ENCODE measurements at places on chromosomes 4 and X. TPM values are rescaled to one million over a fixed set of nuclear protein-coding genes. Genes with fewer than 3 reads are reported as not detected.

Gene HERC6
- total RNA-seq, result 6.0 TPM

Gene CXCL10
- 6.5 TPM for total RNA-seq

Gene RNF212
- 0.93 TPM for total RNA-seq

Gene BEND4
- 0.47 TPM for total RNA-seq

DNA sequence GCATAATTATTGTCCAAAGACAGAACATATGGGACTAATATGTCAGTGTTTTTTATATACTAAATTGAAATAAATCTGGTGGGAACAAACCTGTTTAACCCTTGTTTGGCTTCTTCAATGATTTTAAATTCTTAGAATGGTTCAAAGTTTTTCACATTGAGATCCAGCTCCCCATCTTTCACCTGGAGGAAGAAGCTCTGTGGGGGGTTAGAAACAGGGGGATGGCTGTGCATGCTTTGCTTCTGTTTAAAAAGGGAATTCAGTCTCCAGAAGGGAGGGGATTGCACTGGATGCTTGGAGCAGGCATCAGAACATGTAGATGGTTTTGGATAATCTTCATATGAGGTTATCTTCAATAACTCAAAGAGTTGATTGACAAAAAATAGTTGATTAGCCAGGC lies 72.1 kb downstream of the GALNT7 start:
- H3K36me3 ChIP-seq, result no peaks in the 10 kb centered on the region
- H3K27ac ChIP-seq, result no peak overlapping the region
- no peak for DNase-seq
- H3K27me3 ChIP-seq, result peaks cover 7% of the 10 kb centered on the region
- peaks cover 8% of the 10 kb centered on the region for H3K4me1 ChIP-seq

DNA sequence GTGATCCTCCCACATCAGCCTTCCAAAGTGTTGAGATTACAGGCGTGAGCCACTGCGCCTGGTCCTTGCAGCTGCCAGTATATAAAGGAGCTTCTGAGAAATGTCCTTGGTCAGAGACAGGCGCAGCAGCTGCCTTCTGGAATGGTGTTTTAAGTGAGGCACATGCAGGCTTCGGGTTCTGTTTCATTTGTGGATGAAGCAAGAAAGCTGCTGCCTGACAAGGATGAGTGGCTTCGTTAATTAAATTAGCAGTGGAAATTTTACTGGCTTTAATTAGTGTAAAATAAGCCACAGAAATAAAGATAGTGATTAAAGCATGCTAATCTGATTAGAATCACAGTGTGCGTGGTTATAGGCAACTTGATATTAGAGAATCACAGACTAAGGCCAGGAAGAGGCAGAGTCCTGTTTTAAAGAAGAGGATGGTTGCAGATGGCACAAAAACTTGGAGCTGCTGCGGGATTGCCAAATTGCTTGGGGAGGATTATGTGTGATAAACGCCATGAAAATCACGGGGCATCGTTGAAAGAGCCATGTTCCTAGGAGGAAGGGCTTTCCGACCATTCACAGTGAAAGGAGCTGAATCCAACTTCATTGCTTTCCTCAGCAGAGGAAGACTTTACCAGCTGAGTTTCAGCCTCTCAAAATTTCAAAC lies 348.4 kb upstream of the FAT1 start:
- no peak overlapping the region for H3K27ac ChIP-seq
- no peaks in the 10 kb centered on the region for H3K36me3 ChIP-seq
- no peak overlapping the region for H3K4me3 ChIP-seq
- H3K4me1 ChIP-seq, result no peaks in the 10 kb centered on the region
- DNase-seq, result no peak

DNA sequence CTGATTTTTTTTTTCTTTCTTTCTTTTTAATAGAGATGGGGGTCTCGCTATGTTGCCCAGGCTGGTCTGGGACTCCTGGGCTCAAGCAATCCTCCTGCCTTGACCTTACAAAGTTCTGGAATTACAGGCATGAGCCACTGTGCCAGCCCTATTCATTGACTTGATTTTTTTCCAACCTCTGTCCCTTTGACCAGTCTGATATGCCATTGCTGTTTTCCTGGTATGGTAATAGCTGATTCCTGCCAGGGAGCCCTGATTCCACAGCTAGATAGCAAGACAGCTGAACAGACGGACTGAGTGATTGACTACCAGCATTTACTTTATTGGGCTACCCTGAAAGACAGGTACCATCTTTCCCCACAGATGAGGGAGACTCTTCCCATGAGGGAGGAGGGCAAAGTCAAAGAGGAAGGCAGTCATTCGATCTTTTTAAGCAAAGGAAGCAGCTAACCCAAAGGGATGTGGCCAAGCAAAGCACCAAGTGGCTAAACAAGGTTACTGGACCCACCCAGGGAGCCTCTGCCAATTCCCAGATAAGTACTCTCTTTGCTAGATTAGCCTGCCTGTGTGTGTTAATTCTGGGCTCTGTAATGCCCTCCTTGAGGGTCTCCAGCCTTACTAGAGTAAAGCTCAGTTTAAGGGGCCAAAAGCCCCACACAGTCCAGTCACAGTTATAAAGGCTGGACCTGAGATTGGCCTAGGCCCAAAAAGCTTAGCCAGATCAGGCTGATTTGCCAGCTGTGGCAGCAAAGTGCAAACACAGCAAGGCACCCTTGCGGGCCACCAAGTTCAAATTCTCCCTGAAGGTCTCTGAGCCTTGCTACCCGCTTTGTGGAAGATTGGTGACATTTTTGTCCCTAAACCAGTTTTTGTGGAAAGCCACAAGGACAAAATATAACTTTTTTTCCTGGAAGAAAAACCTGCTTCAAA lies 192.4 kb upstream of the GPC4 start:
- peaks cover 6% of the 10 kb centered on the region for H3K27me3 ChIP-seq
- no peak overlapping the region for H3K27ac ChIP-seq
- H3K4me1 ChIP-seq, result no peaks in the 10 kb centered on the region
- no peak for DNase-seq
- no peak overlapping the region for H3K4me3 ChIP-seq

DNA sequence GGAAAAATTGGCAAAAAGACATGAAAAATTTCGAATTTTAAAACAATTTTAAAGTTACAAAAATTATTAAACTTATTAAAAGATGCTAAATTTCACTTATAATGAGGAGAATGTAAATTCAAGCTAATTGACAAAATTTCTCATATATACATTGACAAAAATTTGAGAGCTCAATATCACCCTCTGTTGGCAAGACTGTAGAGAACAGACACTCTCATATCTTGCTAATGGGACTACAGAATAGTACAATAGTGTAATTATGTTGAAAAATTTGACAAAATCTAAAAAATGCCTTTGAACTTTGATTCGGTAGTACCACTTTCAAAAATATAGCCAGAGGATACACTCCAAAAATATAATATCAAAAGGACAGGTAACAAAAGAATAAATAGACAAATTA lies 29.8 kb downstream of the DCAF8L2 start:
- no peaks in the 10 kb centered on the region for H3K27me3 ChIP-seq
- H3K4me1 ChIP-seq, result no peaks in the 10 kb centered on the region
- no peak overlapping the region for H3K4me3 ChIP-seq
- no peak for DNase-seq

GRCh38 chr4:15003891-15004738 lies 1.8 kb downstream of the CPEB2 start:
- peaks cover 16% of the 10 kb centered on the region for H3K36me3 ChIP-seq
- H3K27me3 ChIP-seq, result no peaks in the 10 kb centered on the region
- peak overlapping the region; percentile 63 for H3K27ac ChIP-seq
- peak; percentile 47 for DNase-seq

- H3K4me3 ChIP-seq, result no peak overlapping the region
- no peaks in the 10 kb centered on the region for H3K36me3 ChIP-seq
- no peak for DNase-seq
- H3K27me3 ChIP-seq, result no peaks in the 10 kb centered on the region
- H3K27ac ChIP-seq, result no peak overlapping the region
Observed at GRCh38 chrX:15946783-15947580, 92.4 kb upstream of the AP1S2 start.

- H3K27me3 ChIP-seq, result peaks cover 4% of the 10 kb centered on the region
- no peak overlapping the region for H3K4me3 ChIP-seq
- H3K27ac ChIP-seq, result no peak overlapping the region
- no peak for DNase-seq
- no peaks in the 10 kb centered on the region for H3K36me3 ChIP-seq
- H3K4me1 ChIP-seq, result no peaks in the 10 kb centered on the region
Observed at GRCh38 chrX:73447311-73447794, 500 bp downstream of the CDX4 start.

DNA sequence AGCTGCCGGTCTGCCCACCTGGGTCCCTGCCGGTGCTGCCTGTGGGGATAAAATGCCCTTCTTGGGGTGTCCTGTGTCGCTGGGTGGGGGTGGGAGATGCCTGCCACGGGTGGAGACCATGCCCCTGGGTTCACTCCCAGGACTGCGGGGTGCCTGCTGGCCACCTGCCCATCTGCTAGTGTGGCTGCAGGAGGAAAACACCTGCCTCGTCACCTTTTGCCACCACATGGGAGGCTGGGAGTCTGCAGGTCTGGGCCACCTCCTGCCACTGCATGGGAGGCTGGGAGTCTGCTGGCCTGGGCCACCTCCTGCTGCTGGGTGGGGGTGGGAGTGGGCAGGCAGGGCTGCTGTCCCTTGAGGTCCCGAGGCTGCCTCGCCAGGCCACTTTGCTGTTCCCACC lies 58.8 kb upstream of the AFAP1 start:
- no peak overlapping the region for H3K27ac ChIP-seq
- no peak for DNase-seq
- no peaks in the 10 kb centered on the region for H3K36me3 ChIP-seq
